ENCODE measurements at places on chromosomes 1 and 21.

DNA sequence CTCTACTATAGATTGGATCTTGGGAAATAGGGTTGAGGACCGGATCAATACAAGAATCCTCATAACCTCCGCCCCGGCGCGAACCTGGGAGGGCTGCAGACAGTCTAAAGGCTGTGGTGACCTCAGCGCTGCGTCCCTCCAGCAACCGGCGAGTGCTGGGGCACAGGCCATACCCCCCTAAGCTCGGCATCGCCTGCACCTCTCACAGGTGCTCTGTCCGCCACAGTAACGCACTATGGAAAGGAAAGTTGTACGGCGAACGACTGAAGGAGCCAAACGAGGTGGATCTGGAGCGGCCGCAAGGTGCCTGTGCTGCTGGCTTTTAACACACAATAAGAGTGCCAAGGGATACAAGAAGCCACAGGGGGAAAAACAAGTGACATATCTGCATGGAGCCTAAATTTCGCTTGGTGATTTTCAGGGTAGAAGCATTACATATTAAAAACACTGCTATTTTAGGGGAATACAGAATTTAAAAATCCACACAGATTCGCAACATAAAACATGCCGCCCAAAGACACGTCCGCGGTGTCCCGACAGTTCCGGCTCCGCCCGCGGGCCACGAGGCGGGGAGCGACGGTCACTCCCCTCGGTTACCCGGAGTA is 1.4 kb upstream of the RBM15 start:
- no peak for DNase-seq

DNA sequence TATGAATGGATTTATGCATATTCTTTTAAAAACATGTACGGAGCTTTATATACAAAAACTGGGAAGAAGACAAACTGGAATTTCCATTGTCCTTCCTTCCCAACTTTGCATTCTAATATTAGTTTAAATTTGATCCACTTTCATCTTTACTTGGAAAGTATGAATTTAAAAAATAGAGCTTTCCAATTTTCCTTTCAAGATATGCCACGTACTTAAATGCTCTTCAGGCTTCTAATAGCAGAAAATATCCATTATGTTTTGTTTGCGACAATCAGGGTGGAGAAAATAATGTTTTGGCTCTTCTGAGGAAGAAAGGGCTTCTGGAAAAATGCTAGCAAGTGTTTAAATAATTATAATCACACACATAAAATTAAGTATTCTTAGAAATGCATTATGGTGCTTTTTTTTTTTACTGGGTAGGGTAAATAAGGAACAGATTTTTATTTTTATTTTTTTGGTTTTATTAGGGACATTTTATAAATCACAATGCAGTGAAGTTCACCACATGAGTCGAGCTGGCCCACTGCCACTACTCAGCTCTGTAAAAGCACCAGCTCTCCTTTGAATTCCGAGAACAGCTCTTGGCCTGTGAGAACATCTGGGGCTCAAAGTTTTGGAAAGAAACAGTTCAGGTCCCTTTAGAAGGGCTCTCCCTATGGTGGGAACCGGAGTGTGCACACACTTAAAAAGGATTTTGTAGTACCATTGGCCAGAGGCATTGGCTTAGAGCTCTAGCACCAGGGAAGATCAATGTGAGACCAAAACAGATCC is 287.4 kb upstream of the LYPLAL1 start:
- no peak for DNase-seq

- DNase-seq, result no peak
Measured at GRCh38 chr1:68149110-68149798, 83.1 kb downstream of the WLS start.

DNA sequence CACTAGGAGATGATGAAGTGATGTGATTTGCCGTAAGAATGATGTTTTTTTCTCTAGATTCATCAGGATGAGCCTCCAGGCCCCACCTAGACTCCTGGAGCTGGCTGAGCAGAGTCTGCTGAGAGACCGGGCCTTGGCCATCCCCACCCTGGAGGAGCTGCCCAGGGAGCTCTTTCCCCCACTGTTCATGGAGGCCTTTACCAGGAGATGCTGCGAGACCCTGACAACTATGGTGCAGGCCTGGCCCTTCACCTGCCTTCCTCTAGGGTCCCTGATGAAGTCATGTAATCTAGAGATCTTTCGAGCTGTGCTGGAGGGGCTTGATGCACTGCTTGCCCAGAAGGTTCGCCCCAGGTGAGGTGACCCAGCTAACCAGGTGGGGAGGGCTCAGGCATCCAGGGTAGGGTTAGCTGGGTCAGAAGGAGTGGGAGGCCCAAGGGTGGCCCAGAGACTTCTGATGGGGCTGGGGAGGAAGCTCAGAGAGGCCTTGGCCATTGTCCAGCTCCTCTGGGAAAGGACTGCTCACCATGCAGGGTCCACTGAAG is 1.3 kb downstream of the PRAMEF12 start:
- DNase-seq, result no peak

DNA sequence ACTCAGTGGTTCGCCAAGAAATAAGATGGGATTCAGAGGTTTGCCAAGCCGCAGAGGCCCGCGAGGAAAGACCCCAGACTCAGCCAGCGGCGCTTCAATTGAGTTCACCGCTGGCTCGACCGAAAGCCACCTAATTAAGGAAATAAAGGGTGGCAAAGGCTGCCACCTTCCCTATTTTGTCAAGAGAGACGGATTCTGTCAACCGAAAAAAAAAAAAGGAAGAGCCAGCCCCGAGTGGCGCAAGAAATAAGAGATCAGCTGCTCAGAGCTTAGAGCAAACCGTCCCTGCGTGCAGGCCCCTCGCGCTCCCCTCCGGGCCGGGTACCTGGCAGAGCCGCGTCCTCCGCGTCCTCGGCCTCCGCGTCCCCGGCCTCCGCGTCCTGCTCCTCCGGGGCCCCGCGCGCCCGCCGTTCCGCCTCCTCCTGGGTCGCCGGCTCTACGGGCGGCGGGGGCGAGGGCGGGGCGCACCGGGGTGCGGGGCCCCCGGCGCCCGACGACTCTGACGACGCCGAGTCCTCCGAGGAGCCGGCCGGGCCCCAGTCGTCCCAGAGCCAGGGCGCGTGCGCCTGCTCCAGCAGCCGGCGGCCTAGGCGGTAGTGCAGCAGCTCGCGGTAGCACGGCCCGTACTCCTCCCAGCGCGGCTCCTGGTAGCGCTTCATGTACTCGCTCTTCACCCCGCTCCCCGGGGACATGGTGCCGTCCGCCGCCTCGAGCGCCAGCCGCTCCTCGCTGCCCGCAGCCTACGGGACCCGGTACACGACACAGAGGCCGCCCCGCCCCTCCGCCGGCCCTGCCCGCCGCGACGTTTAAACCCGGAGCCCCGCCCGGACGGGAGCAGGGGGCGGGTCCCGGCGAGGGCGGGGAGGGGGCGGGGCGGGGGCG is 832 bp downstream of the CCSAP start:
- no peak for DNase-seq

DNA sequence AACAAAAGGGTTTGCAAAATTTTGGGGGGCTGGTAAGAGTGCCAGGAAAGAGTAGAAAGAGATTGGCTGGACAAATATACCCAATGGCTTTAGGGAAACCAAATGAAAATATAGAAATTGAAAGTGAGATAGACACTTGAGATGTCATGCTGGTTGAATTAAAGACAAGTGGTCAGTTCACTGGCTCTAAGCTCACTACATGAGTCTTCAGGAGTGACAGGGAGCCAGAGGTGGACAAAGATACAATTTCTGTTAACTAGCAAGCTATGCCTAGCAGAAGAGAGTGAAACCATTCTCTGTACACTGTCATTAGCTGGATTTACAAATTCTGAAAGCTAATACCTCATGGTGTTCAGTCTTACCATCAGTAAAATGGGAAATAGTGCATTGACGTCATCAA is 82.5 kb downstream of the TBX15 start:
- DNase-seq, result no peak

- DNase-seq, result no peak
Measured at GRCh38 chr1:242427519-242427918, 97.0 kb downstream of the PLD5 start.

DNA sequence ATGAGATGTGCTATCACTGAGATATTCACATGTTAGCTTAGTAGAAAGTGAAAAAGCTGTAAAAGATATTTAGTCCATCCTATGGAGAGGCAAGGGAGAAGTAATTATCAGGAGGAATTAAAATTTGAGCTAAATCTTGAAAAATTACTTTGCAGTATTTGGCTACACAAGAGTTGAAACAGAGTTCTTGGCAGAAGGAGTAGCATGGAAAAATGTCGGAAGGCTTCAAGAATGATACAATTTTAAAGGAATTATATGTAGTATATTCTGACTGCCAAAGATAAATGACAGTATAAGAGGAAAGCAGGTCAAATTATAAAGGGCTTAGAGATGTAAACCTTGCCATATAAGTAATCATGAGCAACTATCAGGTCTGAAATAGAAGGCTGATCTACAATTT is 518.9 kb downstream of the BRINP3 start:
- no peak for DNase-seq

DNA sequence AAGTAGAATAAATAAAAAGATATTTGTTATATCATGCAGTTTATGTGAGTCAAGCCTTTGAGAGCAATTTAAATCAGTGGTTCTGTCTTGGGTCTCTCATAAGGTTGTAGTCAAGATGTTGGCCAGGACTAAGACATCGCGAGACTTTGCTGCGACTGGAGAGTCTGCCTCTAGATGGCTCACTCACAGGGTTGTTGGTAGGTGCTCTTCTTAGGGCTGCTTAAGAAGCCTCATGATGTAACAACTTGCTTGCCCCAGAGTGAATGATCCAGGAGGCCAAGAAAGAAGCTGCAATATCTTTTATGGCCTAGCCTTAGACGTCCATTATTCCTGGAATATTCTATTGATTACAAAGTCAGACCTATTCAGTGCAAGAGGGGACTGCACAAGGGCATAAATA is 73.1 kb upstream of the CACHD1 start:
- peak; percentile 41 for DNase-seq

- no peak for DNase-seq
Measured at GRCh38 chr1:234149217-234149616, 224.0 kb upstream of the COA6 start.

GRCh38 chr1:157403203-157403602 is 149.1 kb downstream of the FCRL5 start:
- DNase-seq, result no peak

DNA sequence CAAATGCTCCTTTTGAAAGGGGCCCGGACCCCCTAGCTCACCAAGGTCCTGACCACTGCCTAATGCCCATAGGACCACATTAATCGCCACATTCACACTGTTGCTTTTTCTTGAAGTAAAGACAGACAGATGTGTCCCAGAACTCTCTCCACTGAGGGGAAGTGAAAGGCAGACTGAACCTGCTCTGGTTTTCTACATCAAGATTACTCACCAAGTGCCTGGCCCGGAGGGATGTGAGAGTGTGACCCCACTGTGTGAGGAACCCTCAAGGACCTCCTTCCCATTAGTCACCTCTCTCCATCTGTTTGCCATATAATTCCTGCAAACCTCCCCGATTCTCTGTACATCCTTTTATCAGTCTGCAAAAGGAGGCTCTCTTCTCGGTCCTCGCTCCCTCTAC is 381.5 kb downstream of the OMA1 start:
- no peak for DNase-seq

DNA sequence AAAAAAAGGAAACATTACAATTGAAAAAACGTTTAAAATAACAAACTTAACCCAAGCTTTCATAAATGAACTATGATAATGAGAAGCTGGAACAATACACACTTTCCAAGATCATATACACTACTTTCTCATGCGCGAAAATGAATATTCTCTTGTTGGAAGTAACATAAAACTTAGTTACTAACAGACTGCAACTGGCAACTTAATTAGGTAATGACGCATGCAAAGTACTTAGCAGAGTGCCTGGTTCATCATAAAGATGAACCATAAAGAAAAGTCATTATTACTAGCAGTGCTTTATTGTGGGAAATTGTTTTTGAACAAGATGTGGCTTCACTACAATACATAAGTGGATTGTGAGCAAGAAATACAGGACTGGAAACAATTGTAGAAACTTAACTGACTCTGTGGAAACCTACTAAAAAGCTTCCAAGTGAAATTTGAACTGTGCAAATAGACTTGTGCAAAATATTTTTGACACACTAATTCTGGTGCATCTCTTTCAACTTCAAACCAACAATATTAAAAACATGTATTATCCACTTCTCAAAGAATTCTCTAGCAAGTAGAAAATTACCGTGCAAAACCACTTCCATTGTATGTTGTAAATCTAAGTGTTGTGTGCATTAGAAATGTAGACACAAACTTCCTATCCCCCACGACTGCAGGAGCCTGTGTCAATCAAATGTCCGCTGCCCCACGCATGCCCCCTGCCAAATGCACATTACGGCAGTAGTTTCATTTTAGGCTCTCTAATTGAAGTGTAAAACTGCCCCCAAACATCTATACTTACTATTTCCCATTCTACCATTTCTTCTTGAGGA is 2.0 kb downstream of the ARHGAP29 start:
- DNase-seq, result no peak

DNA sequence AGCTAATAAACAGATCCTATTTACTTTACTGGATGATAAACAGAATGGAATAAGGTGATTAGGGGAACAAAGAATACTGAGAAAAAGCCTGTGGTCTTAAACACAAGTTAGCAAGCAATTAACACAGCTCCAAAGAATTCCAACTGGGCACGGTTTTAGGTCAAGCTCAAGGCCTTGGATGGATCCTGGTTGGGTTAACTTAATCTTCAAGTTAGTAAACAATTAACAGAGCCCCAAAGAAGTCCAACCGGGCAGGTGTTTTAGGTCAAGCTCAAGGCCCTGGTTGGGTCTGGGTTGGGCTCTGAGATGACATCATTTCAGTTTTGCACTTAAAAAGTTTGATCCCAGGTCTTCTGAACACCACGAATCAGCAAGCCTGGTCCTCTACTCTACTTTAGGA is 1086.3 kb upstream of the TMPRSS15 start:
- no peak for DNase-seq

GRCh38 chr1:101709721-101710120 is 287.0 kb downstream of the OLFM3 start:
- DNase-seq, result no peak

DNA sequence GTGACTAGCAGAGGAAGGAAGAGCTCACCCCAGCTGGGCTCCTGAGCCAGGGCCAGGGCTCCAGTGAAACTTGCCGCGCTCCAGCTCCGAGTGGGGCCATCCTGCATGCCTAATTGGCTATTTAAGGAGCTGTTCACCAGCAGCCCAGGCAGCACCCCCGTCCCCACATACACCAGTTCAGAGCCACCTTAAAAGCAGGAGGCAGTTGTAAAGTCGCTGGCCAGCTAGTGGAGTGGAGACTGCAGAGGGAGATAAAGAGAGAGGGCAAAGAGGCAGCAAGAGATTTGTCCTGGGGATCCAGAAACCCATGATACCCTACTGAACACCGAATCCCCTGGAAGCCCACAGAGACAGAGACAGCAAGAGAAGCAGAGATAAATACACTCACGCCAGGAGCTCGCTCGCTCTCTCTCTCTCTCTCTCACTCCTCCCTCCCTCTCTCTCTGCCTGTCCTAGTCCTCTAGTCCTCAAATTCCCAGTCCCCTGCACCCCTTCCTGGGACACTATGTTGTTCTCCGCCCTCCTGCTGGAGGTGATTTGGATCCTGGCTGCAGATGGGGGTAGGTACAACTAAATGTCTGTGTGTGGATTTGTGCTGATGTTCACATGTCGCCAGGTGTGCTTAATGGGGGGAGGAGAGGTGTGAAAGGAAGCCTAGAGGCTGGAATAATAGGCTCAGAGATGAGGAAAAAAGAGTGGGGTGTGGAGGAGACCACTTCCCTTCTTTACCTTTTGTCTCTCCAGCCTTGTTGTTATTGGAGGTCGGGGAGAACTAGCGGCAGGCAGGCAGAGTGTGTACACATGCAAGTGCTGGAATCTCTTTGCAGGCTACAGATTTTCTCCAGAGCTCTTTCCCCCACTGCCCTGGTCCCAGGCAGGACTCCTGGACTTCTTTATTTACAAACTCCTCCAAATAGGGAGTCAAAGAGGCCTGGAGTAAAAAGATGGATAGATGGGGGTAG is at the start of gene CA14:
Gene CA14, plus strand, starts transcription at position 151 of the 962 bp plus-strand sequence. Its CDS starts 355 bp downstream, at position 506.
- no peak for DNase-seq

Data from iPS DF 6.9 (cell line).